NCI-H2029 treated with DMSO at 0.1 percent for 48 hours (cell line): ENCODE measurements at places on chromosomes 16 and 17.

- DNase-seq = no peak
These were observed 6.6 kb downstream of the CAPN15 start for GRCh38 chr16:534135-534534.

GRCh38 chr16:74521691-74522090 lies 85.2 kb downstream of the GLG1 start:
- no peak for DNase-seq

DNA sequence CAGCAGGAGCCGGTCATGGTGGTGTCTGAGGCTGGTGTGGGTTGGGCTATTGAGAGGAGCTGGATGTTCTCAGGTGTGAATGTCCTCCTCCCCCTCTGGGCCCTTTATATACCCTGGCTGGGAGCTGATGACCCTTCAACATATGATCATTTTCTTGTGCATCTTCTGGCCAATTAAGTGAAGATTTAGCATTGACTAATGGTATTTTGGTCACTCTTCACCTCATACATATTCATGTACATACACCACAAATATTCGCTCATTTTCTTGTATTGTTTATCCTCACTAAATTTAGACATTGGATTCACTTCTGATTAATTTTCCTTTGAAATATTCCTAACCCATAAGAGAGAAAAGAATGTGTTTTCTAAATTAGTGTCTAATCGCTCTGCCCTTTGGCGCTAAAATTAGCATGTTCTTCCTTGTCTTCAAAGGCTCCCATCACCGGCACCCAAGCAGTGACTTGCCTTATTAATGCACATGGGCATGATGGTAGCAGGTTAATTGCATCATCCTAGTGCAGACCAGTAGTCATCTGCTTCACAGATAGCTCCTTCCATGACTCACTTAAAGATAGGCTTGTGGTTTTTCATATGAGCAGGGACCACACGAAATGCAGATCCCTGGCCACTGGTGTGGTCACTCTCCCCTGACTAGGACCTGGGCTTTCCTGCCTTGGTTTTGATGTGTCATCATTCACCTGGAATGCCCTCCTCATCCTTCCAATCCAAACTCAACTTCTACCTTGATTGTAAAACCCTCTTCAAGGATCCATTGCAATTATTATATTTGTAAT lies at the start of gene KRTAP2-4:
TSS of gene KRTAP2-4 (minus strand) at position 51 of the 796 bp plus-strand sequence. CDS start at position 17, 34 bp downstream.
- DNase-seq = no peak

- peak; percentile 52 for DNase-seq
These were observed 3.5 kb upstream of the C16orf74 start for GRCh38 chr16:85754413-85754812.

- no peak for DNase-seq
These were observed at the start of gene SAMD14 for GRCh38 chr17:50129728-50130558. Gene SAMD14 (minus strand): TSS chr17:50130160. CDS start chr17:50124959, 5,201 bp downstream.
